Body of pancreas (tissue), 4 donors: ENCODE measurements at places on chromosomes 2 and 18.

DNA sequence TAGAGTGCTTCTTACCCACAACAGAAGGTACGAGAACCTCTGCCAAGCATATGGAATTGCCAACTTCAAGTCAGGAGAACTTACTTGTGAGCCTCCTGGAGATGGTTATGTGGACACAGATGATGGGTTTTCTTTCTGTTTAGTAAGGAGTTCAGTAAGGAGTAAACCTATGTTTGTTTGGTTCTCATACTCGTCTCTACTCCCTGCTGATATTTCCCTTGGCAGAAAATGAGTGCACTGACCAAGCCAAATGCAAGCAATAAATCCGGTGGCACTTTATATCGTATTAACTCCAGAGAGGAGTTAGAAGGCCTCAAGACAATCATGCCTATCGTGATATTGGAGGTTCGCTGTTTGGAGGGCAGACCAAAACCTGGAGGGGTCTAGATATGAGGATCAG is 83.2 kb upstream of the CYP1B1 start:
- no peak overlapping the region for H3K4me3 ChIP-seq
- H3K27ac ChIP-seq = no peak overlapping the region
- H3K4me1 ChIP-seq = no peaks in the 10 kb centered on the region
- H3K36me3 ChIP-seq = no peaks in the 10 kb centered on the region
- H3K27me3 ChIP-seq = no peaks in the 10 kb centered on the region

- no peak overlapping the region for H3K27ac ChIP-seq
- DNase-seq = no peak
- no peaks in the 10 kb centered on the region for H3K36me3 ChIP-seq
- H3K27me3 ChIP-seq = no peaks in the 10 kb centered on the region
Measured at GRCh38 chr2:193793914-193794313, 1599.2 kb upstream of the TMEFF2 start.

DNA sequence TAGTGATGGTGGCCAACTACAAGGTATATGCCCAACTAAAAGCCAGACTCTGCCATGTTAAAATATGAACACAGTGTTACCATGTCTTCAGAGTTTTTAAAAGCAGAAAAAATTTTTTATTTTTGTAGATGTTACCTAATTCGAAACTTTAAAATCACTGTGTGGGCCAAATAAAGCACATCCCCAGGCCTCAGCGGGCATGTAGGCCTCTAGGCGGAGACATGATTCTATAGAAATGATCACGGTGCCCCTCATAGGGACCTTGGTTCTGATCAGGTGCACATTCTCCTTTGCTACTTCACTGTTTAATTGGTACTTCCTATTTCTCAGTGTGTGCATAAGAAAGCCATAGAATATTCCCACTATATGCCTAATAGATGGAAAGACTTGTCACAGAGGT is 349.2 kb downstream of the XIRP2 start:
- no peak overlapping the region for H3K27ac ChIP-seq
- H3K36me3 ChIP-seq = no peaks in the 10 kb centered on the region
- DNase-seq = no peak

- H3K27ac ChIP-seq = no peak overlapping the region
- DNase-seq = no peak
- no peaks in the 10 kb centered on the region for H3K4me1 ChIP-seq
Measured at GRCh38 chr2:160415991-160416390, 77.6 kb downstream of the RBMS1 start.

DNA sequence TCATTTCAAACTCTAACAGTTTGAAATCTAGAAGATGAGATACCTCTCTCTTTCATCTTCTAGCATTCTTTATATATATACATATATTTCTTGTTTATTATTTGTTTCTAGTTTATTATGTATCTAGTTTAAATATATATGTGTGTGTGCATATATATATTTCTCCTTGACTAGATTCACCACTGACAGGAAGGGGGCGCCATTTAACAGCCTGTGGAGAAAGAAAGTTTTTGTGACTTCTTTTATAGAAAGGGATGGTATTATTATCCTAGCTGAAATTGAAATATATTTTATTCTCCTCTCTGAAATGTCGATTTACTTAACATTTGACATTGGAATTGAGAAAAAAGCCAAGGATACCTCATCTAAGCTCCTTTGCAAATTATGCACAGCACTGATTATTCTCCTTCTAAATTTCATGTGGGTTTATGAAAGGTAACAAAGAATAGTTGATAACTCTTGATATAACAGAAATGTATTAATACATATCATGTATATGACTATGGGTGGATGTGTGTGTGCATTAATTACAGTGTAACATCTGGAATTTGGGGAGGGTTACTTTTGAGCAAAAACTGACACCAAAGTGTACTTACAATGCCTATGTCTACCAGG is 160.7 kb upstream of the NT5C1B start:
- no peak overlapping the region for H3K4me3 ChIP-seq
- peak; percentile 65 for DNase-seq
- no peaks in the 10 kb centered on the region for H3K36me3 ChIP-seq
- H3K4me1 ChIP-seq = no peaks in the 10 kb centered on the region
- no peak overlapping the region for H3K27ac ChIP-seq
- no peaks in the 10 kb centered on the region for H3K27me3 ChIP-seq

GRCh38 chr2:136219963-136220362 is 102.0 kb upstream of the CXCR4 start:
- no peaks in the 10 kb centered on the region for H3K36me3 ChIP-seq
- no peak overlapping the region for H3K4me3 ChIP-seq
- H3K27me3 ChIP-seq = no peaks in the 10 kb centered on the region
- DNase-seq = no peak
- no peak overlapping the region for H3K27ac ChIP-seq
- H3K4me1 ChIP-seq = peaks cover 2% of the 10 kb centered on the region

DNA sequence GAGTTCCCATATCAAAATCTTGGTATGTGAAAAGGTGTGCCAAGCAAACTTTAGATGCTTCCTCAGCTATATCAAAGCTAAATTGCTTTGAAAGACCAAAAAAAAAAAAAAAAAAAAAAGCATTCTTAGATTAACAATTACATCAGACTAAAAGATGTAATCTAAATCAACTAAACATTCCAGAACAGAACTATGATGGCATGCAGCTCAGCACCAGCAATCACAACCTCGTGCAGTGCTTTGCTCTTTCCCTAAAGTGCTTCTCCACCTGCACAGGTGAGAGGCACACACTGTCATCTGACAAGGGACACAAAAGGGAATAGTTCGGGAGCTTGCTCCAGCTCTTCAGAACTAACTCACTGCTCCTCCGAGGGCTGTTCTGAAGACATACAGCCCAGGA is 37.5 kb downstream of the ADAM17 start:
- no peaks in the 10 kb centered on the region for H3K4me1 ChIP-seq
- H3K4me3 ChIP-seq = no peak overlapping the region
- no peaks in the 10 kb centered on the region for H3K27me3 ChIP-seq
- DNase-seq = no peak

GRCh38 chr2:239605976-239606375 is 205.2 kb upstream of the HDAC4 start:
- no peak overlapping the region for H3K4me3 ChIP-seq
- H3K27ac ChIP-seq = no peak overlapping the region
- no peaks in the 10 kb centered on the region for H3K4me1 ChIP-seq
- peak; percentile 54 for DNase-seq
- no peaks in the 10 kb centered on the region for H3K27me3 ChIP-seq

DNA sequence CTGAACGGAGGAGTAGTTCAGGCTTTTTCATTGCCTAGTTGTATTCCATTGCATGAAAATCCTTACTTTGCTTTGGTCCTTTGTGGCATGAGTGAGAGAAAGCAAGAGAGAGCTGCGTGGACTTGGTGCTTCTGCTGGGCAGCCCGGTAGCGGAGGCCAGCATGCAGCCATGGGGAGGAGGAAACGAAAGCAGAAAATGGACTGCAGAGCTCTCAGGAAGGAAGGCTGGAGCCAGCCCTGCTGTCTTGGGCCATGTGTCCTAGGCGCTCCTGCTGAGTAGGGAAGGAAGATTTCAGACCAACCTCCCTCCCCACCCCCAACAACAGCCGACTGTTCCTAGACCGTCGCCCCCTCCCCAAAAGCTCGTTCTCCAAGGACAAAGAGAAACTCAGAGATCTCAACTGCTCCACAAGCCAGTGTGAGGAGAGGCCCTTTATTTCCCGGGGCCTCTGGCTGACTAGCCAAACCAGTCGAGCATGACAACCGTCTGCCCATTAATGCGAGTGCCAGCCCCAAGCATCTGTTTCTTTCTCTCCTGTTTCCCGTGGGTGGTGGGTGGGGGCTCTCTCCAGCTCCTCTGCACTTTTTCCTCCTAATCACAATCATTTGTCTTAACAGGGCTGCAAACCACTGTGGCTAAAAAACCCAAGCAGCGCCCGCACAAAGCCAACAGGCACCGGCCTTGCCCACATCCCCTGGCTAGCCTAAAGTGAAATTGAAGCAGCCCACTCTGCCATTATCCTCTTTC is 66.8 kb upstream of the FZD7 start:
- no peak for DNase-seq
- no peaks in the 10 kb centered on the region for H3K36me3 ChIP-seq
- no peaks in the 10 kb centered on the region for H3K4me1 ChIP-seq

DNA sequence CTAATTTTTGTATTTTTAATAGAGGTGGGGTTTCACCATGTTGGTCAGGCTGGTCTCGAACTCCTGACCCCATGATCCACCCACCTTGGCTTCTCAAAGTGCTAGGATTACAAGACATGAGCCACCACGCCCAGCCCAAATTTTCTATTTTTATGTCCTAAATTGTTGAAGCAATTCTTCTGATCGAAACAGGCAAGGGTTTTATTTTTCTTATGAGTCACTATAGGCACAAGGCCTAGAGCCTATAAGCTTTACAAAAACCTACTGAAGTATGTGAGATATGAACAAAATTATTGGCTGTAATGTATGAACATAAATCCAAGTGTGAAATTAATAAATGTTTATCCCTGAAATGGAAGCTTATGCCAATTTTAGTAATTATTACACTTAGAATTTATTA is 464.2 kb upstream of the NRP2 start:
- H3K4me1 ChIP-seq = no peaks in the 10 kb centered on the region
- H3K4me3 ChIP-seq = no peak overlapping the region
- no peaks in the 10 kb centered on the region for H3K36me3 ChIP-seq
- no peak overlapping the region for H3K27ac ChIP-seq

GRCh38 chr18:33751613-33752221 is 173.7 kb downstream of the ASXL3 start:
- no peak overlapping the region for H3K27ac ChIP-seq
- DNase-seq = no peak
- peaks cover 16% of the 10 kb centered on the region for H3K4me1 ChIP-seq

- no peak overlapping the region for H3K27ac ChIP-seq
- no peak overlapping the region for H3K4me3 ChIP-seq
- H3K36me3 ChIP-seq = no peaks in the 10 kb centered on the region
- peaks cover 21% of the 10 kb centered on the region for H3K4me1 ChIP-seq
- DNase-seq = no peak
Measured at GRCh38 chr2:201432038-201432620, 19.1 kb downstream of the TRAK2 start.

- H3K27me3 ChIP-seq = no peaks in the 10 kb centered on the region
- no peak overlapping the region for H3K27ac ChIP-seq
- H3K36me3 ChIP-seq = no peaks in the 10 kb centered on the region
Measured at GRCh38 chr2:170943041-170943440, 14.0 kb downstream of the GORASP2 start.

DNA sequence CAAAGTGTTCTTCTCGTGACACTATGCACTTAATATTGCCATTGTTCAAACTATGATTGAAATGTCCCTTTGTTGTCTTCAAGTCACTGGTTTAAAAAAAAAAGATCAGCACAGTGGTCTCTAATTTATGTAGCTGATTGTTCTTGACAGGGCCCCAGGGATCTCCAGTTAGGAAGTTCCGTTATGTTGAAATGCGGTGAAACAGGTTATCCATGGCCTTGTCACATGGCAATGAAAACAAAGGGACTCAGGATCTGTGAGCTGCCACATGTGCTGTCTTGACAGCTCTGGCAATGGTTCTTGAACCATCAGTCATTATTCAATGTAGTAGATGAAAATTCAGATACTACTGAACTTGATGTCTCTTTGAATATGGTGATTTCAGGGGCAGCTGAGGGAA is 147.4 kb downstream of the SETBP1 start:
- no peak overlapping the region for H3K4me3 ChIP-seq
- H3K27ac ChIP-seq = no peak overlapping the region
- no peaks in the 10 kb centered on the region for H3K27me3 ChIP-seq
- H3K36me3 ChIP-seq = no peaks in the 10 kb centered on the region
- peaks cover 45% of the 10 kb centered on the region for H3K4me1 ChIP-seq
- DNase-seq = peak; percentile 38

GRCh38 chr2:180307096-180307495 is 300.0 kb upstream of the CWC22 start:
- H3K4me3 ChIP-seq = no peak overlapping the region
- no peak for DNase-seq
- no peaks in the 10 kb centered on the region for H3K36me3 ChIP-seq
- H3K4me1 ChIP-seq = no peaks in the 10 kb centered on the region
- H3K27ac ChIP-seq = no peak overlapping the region
- H3K27me3 ChIP-seq = no peaks in the 10 kb centered on the region

GRCh38 chr2:235064976-235065375 is 113.2 kb downstream of the SH3BP4 start:
- no peak for DNase-seq
- no peak overlapping the region for H3K4me3 ChIP-seq
- H3K36me3 ChIP-seq = no peaks in the 10 kb centered on the region
- H3K4me1 ChIP-seq = no peaks in the 10 kb centered on the region
- H3K27me3 ChIP-seq = no peaks in the 10 kb centered on the region

GRCh38 chr2:28390746-28391563 is 1.7 kb upstream of the FOSL2 start:
- no peaks in the 10 kb centered on the region for H3K36me3 ChIP-seq
- H3K4me3 ChIP-seq = peak overlapping the region; percentile 51
- DNase-seq = peak; percentile 77
- H3K27me3 ChIP-seq = no peaks in the 10 kb centered on the region
- peak overlapping the region; percentile 99 for H3K27ac ChIP-seq

DNA sequence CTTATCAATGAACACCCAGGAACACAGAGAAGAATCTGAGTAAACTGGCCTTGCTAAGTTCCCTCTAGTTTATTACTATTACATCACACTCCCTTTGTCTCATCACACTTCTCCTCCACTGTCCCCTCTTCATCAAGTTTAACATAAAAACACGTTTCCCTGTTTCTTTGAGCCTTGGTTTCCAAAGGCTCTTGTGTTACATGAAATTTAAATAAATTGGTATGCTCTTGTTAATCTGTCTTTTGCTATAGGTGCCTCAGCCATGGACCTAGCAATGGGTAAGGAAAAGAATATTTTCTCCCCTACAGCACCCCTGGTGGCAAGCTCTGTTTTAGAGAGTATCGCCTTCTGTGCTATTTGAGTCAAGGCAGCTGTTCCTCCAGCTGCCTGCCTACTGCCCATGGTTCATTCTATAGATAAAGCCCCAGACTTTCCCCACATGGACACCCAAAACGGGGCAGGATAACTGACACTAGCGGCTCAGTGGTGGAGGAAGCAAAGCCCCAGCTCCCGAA is 31.8 kb downstream of the TGIF1 start:
- no peaks in the 10 kb centered on the region for H3K27me3 ChIP-seq
- H3K4me1 ChIP-seq = no peaks in the 10 kb centered on the region
- H3K36me3 ChIP-seq = no peaks in the 10 kb centered on the region
- H3K27ac ChIP-seq = no peak overlapping the region
- peak; percentile 34 for DNase-seq

DNA sequence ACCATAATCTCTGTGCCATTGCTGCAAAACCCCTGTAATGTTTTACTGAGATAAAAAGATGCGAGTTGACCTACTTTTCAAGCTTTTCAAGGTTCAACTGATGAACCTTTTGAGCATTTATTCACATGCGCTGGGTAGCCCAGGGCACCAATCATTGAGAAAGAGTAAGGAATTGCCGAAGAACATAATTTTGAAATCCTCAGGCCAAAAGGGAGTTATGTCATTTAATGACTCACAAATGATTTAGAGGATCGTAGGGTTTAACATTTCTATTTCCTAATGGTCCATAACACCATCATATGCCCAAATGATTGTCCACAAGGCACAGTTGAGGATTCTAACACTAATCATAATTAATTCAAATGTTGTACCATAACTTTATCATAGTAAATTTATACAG is 20.2 kb upstream of the DLX1 start:
- H3K27me3 ChIP-seq = no peaks in the 10 kb centered on the region
- H3K27ac ChIP-seq = no peak overlapping the region
- H3K4me3 ChIP-seq = no peak overlapping the region
- no peaks in the 10 kb centered on the region for H3K36me3 ChIP-seq
